Right renal cortex interstitium (tissue), 3 donors: ENCODE measurements at places on chromosomes 2 and 18.

- no peak for DNase-seq
These were observed 73.0 kb downstream of the FARSB start for GRCh38 chr2:222582928-222583327.

DNA sequence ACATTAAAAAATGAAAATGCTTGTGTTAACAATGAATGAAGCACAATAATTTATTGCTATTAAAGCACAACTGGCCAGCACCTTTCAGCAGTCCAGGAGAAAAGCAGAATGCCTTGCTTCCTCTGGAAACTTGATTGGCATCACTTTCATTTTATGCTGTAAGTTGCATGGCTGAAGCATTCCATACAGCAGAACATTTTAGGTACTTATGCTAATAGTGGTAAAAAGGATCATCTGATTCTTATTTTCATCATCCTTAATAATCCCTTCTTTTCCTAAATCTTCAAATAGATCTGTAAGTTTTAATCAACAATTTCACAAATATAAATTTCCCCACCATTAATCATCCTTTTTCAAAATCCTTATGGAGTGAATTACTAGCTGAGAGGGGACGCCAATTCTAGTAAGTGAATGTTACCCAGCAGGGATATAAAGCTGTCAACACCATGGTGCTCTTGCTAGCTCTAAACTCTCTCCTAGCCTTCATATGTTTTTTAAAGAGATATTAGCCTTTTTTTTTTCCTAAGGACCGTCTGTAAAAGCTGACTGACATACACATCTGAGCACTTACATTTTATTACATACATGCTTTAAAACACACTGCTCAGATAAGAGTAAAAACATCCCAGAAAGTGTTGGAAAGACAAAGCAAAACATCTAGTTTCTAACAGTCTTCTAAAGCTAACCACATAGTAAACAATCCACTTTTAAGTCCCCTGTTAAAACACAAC is 5.3 kb downstream of the SATB2 start:
- no peak for DNase-seq

GRCh38 chr2:40450796-40451430 is 977 bp downstream of the SLC8A1 start:
- no peak for DNase-seq

DNA sequence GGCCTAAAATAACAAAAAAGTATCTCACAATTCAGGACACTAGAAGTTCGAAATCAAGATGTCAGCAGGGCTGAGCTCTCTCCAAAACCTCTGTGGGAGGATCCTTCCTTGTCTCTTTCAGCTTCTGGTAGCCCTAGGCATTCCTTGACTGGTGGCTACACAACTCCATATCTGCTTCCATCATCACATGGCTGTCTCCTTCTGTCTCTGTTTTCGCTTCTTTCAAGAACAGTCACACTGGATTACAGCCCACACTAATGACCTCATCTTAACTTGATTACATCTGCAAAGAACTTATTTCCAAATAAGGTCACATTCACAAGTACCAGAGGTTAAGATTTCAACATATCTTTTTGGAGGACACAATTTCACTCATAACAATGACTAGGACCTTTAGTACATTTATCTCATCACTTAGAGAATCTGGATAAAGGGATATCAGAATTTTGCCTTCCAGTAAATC is 275.2 kb downstream of the IRS1 start:
- DNase-seq: no peak

DNA sequence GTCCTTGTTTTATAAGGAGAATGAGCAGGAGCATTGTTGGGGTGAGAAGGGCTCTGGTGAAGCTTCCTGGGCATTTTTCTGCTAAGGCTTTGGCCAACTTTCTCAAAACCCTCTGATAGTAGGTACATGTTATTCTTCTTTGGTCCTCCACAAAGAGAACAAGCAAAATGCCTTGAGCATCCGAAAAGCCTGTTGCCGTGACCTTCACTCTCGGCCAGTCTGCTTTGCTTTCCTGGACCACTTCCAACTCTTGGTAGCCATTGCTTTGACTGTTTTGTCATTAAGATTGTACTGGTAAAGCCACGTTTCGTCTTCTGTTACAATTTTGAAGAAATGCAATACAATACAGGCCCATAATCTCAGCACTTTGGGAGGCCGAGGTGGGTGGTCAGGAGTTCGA is 27.4 kb upstream of the ALLC start:
- no peak for DNase-seq

DNA sequence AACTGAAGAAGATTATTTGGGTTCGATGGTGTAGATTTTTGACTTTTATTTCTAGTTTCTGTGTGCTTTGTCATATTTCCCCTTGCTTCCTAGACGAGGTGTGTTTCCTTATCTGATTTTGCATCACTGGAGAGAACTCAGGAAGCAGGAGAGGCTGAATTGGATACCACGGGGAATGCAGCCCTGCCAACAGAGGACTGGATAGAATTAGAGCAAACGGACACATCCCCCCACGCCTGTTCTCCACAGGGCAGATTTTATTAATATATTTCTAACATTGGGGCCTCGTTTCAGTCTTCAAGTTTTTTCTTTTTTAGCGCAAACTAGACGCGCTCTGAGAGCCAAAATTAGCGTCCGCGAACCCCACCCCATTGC is 678 bp upstream of the VAPA start:
- no peak for DNase-seq

DNA sequence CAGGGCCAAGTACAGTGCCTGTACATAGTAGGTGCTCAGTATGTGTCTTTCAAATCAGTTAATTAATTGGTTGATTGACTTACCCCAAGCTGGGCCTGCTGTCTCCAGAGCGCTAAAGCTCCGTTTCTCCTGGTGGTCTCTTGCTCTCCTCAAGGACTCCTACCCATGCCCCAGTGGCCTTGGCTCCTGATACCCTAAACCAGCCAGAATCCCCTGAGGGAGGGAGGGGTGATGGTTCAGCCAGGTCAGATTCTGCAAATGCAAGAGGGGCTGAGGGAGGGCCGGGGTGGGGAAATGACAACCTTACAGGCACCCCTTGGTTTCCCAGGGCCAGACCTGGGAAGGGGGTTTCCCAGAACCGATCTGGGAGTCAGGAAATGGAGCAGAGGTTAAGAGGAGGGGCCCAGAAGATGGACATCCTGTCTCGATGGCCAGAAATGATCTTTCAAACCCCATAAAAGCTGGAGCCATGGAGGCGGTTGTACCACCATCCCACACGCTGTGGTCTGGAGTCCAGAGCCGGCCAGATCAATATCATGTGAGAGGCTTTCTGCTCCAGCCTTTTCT is 209.1 kb downstream of the TNS1 start:
- DNase-seq: no peak

DNA sequence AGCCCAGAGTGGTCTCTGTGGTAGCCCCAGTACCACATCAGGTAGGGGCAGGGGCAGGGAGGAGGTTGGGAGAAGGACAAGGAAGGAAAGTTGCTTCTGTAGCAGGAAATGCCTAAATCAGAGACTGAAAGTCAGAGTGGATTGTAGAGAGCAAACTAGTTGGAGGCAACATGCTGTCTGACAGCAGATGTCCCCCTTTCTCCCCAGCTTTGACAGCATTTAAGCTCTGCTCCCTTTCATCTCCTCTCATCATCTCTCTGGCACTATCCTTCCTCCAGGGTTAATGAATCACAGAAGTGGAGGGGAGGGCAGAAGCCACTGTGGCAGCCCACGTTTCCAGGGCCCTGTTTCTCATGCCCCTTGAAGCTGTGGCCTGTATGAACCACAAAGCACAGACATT is 50.4 kb downstream of the BOD1L2 start:
- DNase-seq: no peak

DNA sequence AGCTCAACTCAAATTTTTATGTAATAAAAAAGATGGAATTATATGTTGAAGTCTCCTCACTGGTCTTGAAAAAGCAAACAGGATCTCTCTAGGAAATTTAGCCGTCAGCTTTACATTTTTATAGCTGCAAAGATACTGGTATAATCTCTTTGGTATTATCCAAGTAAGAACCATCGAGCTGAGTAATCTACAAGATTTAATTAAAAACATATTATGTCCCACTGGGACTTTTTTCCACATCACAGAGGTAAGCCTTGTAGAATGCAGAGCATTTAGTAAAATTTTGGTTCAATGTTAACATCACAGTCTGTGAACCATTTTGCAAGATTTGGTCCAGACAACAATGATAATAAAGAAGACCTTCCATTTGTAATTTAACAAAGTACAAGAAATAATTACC is 162.6 kb upstream of the SLC39A10 start:
- DNase-seq: no peak

DNA sequence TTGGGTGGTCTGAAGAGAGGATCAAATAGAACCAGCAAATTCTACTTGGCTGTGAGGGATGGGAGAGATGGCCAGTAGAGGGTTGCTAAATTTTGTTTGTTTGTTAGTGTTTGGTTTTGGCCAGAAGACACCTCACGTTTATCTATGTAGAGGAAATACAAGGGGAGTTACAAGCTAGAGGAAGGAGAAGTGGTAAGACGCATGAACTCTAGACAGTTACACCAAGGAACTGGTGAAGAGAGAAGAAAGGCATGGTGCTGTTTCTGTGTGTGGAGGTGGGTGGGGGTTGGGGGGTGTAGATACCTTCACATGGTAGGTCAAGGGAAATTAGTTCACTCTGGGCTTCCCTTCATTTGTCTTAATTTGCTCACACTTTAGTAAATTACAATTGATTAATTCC is 25.6 kb downstream of the RASGRP3 start:
- DNase-seq: no peak

GRCh38 chr2:240996161-240996833 is 2.1 kb upstream of the SNED1 start:
- no peak for DNase-seq
